ENCODE measurements at places on chromosomes 3 and 15.
A peak's percentile ranks its signal among the peaks of the same experiment; 100 is the strongest.

GRCh38 chr15:27696530-27696929 is 402.6 kb downstream of the OCA2 start:
- no peak for DNase-seq

GRCh38 chr3:110301781-110302180 is 769.8 kb upstream of the NECTIN3 start:
- DNase-seq, result no peak

GRCh38 chr15:51558411-51558810 is 64.2 kb downstream of the DMXL2 start:
- DNase-seq, result no peak

GRCh38 chr3:39180546-39181346 is 11.6 kb downstream of the XIRP1 start:
- peak; percentile 87 for DNase-seq

DNA sequence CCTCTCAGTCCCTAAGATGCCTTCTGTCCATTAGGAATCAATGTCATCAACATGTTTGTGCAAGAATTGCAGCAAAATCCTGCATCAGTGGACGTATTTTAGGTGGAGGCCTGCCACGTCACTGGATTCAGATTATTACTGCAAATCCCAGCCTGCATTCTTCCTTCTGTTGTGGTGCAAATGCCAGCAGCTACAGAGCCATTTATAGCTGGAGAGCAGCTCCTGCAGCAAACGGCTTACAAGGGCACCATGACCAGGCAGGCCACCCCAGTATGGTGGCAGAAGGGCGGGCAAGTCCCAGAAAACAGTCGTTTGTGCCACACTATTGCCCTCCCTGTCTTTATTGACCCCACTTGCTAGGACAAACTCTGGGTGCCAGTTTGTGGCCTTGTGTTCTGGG is 74.7 kb downstream of the SNRK start:
- DNase-seq, result no peak

DNA sequence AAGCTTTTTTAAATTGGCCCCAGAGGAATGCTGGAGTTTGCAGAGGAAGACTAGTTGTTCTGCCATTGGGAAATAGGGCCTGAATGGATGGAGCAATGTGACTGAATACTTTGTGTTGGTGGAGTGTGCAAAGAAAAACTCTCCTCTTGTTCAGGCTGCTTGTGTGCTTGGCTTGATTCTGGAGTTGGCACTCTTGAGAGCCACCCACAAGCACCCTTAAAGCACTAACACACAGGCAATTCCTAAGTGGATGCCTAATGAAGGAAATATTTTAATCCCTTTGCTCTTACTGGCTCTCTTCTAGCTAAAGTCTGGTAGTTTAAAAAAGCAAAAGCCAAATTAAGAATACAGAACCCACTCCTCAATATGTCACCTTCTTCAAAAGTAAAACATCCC is 304.4 kb upstream of the C2CD4B start:
- DNase-seq, result no peak

- DNase-seq, result no peak
Observed at GRCh38 chr15:57861034-57861638, 154.6 kb downstream of the POLR2M start.

DNA sequence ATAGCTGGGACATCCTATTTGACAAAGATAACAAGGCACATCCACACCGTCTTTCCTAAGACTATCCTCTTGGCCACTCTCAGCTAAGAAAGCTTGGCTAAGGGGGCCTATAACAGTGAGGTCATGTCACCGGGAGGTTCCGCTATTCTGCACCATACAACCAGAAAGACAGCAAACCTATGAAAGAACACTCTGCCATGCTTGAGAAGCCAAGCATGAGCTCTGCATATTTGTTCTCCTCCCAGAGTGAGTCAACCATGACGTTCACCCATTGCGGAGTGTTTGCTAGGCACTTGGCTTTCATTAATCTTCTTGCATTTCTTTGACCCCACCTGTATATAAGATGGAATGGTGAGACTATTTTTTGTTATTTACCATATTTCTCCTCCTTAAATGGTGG is 141.2 kb downstream of the GMNC start:
- no peak for DNase-seq

- peak; percentile 68 for DNase-seq
Observed at GRCh38 chr15:95957861-95958260, 372.6 kb upstream of the NR2F2 start.

DNA sequence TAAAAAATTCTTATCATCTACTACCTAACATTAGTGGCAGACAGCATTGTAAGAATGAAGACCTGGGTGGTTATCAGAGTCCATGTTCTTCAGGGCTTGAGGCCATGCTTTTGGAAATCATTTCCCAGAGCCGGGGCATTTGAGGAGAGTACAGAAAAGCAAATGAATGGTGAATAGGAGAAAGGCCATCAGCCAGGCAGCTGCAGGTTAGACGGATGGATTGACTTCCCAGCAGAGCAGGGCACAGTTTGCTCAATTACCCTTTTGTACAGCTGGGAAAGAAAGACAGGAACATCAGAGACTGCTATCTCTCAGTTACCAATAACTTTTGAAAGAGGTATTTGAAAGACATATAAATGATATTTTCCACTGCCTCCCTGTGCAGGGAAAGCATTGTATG is 135.6 kb downstream of the ALCAM start:
- no peak for DNase-seq

- DNase-seq, result peak; percentile 28
Observed at GRCh38 chr3:194262176-194262924, 88.8 kb downstream of the CPN2 start.

GRCh38 chr3:88033808-88034207 is 25.0 kb downstream of the CGGBP1 start:
- DNase-seq, result no peak

- no peak for DNase-seq
Observed at GRCh38 chr3:11290743-11291680, 18.8 kb downstream of the ATG7 start.

GRCh38 chr3:112308151-112308911 is 14.3 kb upstream of the SLC9C1 start:
- DNase-seq, result no peak

- DNase-seq, result no peak
Observed at GRCh38 chr3:181326637-181327223, 337.2 kb upstream of the DNAJC19 start.

DNA sequence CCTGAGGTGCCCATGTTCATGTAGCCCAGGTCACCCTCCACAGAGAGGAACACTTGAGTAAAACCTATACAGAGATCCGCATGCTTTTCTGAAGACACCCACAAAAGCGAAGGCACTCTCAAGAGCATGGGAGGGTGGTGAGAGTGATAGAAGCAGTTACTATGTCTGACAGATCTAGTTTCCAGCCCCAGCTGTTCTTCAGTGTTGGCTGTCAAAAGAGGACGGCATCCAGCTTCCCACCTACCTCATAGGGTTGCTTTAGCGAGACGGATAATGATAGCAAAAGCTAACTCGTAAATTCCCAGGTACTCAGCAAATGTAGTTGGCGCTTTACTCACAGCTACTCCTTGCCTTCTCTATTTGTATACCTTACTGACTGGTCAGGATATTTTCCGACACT is 3.0 kb upstream of the MEX3B start:
- DNase-seq, result no peak

- no peak for DNase-seq
Observed at GRCh38 chr3:95654570-95655362, 1159.6 kb upstream of the EPHA6 start.

- no peak for DNase-seq
Observed at GRCh38 chr15:99146661-99147060, 41.8 kb downstream of the SYNM start.

Data from left forelimb (tissue), 1 donor.